ENCODE measurements at places on chromosomes 6 and 20.
A peak's percentile ranks its signal among the peaks of the same experiment; 100 is the strongest.

DNA sequence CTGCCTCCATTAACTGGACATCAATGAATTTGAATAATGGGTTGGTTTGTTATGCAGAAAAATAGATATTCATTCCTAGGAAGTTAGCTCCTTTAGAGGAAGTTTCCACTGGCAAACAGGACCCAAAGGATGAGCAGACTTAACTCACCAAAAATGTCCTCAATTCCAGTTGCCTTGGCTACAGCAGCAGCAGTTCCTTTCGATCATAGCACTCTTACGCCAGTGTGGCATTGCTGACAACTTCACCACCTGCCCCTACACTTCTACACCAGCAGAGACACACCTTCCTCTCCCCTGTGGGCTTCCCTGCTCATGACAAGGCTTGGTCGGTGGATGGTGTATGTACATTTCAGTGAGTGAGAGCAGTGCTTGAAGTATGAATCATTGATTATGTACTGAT, 532.8 kb downstream of the QKI start:
- no peak for DNase-seq

- DNase-seq = peak; percentile 33
These were observed 646.3 kb downstream of the UTRN start for GRCh38 chr6:144931172-144932035.

- no peak for DNase-seq
These were observed 105.2 kb downstream of the MAP7 start for GRCh38 chr6:136445063-136445462.

GRCh38 chr6:168909288-168909687, 344.4 kb downstream of the THBS2 start:
- DNase-seq = peak; percentile 3

- DNase-seq = no peak
These were observed 218.8 kb downstream of the ESR1 start for GRCh38 chr6:152026291-152026690.

- no peak for DNase-seq
These were observed at the start of gene AIF1 for GRCh38 chr6:31614684-31615578. AIF1 (plus strand) TSS chr6:31615234; CDS start chr6:31615330, 96 bp downstream.

DNA sequence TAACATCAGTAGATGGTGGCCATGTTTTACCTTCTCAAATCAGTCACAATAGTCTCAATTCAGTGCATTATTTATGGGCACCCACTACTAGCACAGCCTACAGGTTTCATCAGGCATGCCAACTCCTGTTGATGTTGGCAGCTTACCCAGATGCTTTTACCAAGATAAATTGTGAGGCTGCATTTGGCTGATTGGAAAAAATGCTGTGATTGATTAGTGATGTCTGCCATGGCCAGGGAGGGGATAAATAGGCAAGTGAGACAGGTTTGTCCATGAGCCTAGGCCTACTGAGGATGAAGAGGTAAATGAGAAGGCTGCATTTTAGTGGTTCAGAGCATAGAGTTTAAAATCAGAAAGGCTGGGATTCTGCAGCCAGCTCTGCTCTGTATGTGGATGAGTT, 227.1 kb downstream of the NFATC2 start:
- DNase-seq = no peak

DNA sequence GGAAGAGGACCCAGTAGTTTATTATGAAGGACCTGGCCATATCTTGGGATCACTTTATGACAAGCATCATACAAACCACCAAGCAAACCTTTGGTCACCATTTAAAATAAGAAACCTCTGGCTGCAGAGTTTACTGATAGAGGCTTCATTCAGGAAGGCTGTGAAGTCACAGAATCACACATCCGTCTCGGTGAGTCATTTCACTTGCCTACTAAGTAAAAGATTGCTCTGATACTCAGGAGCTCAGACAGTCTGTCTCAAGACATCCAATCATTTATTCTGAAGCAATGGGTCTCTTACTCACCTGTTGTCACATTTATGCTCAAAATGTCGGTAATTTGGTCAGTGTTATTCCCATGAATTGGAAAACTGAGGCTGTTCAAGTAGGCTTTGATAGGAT, 33.7 kb downstream of the ADGRF5 start:
- DNase-seq = no peak

DNA sequence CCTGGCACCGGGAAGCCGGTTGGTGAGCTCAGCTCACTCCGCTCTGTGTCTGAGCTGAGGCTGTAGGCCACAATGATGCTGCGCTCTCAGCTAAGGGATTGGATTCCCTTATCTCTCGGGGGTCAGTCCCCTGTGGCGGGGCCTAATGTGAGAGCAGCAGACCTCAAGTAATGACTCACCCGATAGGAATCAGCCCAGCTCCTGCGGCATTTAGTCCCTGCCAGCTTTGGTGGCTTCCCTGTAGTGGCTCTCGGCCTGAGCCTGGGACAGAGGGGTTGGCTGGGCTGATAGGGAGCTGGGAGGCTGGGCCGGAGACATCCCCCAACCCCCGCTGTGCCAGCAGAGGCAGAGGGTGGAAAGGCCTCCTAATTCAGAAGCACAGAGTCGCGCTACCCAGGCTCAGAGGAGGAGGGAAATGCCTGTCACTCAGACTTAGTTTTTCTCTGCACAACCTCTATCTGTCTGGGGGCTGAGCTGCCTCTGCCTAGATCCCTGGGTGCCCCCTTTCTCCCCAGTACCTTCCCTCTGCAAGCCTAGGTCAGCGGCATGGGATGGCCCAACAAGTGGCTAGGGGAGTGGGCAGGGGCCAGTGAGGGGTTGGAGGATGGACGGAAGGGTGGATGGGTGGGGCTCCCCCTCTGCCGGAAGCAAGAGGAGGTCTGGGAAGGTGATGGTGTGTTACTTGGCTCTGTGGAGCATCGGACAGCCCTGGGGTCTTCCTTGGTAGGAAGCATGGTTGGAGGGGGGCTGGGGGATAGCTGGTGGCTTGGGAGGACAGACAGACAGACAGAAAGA, 92.2 kb downstream of the CDH22 start:
- DNase-seq = no peak

GRCh38 chr6:138004430-138005287, 102.6 kb downstream of the PERP start:
- DNase-seq = peak; percentile 18

DNA sequence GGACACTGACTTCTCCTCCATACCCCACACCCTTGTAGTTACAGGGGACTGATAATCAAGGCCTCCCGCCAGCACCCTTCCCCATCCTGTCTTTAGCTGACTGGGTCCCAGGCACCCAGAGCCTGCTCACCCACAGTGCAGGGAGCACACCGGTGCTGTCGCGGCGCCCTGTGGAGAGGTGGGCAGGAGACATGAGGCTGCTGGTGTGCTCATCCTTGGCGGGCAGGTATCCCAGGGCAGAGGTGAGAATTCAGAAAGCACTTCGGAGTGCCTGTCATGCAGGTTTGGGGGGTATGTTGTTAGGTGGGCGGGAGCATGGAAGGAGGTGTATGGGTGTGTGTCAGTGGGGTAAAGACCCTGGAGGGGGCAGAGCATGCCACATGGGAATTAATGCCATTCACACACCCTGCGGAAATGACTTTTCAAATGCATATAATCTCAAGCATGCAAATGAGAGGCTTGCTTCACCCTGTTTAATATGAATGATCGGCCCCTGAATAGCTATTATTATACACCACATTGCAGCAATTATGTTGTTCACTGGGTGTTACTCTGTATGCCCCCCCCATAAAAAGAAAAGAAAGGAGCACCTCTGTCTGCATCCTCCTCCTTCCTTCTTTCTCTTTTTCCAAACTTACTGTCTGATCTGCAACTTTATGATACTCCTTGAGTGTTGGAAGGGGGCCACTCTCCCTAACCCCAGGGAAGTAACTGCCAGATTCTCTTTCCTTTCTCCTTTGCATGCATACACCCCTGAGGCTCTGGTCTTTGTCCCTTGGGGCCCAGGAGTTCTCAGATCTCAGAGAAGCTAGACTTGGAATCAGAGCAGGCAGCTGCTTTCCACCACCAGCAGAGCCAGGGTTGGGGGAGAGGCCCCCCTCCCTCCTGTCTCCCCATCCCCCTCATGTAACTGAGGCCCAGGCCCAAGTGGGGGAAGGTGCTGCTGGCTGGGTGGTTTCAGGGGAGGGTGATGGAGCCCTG, 16.0 kb downstream of the FOXP4 start:
- no peak for DNase-seq

All from activated CD4-positive, alpha-beta T cell treated with anti-CD3 and anti-CD28 coated beads, Interleukin-2, amount 50 U/mL, for 48 hours (primary cell).